Stimulated activated CD4-positive, alpha-beta T cell treated with anti-CD3 and anti-CD28 coated beads, Interleukin-4, amount 100 ng/mL, for 48 hours (primary cell): ENCODE measurements at places on chromosomes 4 and X.

DNA sequence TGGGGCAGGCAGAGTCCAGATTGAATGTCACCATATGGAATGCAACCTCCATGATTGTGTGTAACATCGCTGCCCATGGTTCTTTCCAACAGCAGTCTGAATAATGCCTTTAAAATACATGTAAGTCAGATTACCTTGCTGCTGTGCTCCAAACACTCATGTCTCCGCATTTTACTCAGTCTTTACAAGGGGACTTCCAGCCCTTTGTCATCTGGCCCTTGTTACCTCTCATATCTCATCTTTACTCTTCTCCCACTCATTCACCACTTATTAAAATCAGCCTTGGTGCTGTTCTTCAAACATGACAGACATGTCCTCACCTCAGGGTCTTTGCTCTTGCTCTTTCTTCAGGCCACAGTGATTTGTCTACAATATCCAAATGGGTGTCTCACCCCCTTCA lies 200.4 kb upstream of the GYPA start:
- DNase-seq, result no peak

GRCh38 chrX:56995271-56995994 lies at the start of gene SPIN3:
Gene SPIN3 (minus strand): TSS chrX:56995541. CDS start chrX:56994947, 594 bp downstream.
- peak; percentile 71 for DNase-seq

- no peak for DNase-seq
Measured at GRCh38 chr4:108850219-108850649, 87.4 kb upstream of the ETNPPL start.

DNA sequence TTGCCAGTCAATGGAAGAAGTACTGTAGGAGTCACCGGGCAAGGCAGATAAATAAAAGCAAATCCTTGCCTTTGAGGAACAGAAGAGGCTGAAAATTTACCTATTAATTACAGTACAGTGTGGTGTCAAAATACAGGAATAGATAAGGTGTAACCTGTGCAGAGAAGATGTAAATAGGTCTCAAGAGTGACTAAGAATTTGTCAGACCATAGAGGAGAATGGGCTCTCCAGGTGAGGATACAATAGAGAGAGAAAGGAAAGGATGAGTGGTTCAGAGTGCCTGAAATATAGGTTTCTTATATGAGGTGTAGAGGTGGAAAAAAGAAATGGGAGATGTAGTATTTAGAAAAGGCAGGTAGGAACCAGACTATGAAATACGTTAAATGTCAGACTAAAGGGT lies 801 bp upstream of the ZC4H2 start:
- DNase-seq, result no peak

DNA sequence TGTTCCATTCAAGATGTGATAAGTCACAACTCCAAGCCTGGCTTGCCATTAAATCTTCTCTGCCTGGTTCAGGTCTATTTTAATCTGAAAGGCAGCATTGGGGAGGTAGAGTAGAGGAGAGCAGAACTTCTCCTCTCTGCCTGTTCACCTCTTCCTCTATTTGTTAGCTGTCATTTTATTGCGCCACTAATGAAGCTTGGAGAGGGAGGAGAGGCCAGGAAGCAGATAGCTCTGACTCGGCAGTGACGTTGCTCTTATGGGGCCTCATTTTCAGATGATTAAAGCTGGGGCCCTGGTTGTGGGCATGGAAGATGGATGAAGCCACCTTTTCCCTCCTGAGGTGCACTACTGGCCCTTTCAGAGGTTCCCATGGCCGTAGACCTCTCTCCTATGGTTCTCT lies 207.3 kb downstream of the MID1IP1 start:
- no peak for DNase-seq

GRCh38 chr4:101953949-101954348 lies 163.4 kb downstream of the BANK1 start:
- no peak for DNase-seq

DNA sequence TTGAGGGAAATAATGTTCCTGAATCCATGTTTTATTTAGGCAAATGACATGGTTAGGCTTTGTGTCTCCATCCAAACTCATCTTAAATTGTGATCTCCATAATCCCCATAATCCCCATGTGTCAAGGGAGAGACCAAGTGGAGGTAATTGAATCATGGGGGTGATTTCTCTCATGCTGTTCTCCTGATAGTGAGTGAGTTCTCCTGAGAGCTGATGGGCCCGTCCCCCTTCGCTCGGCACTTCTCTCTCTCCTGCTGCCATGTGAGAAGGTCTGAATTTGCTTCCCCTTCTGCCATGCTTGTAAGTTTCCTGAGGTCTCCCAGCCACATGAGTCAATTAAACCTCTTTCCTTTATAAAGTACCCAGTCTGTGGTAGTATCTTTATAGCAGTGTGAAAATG lies 563.0 kb upstream of the NR3C2 start:
- DNase-seq, result no peak

GRCh38 chrX:769796-770195 lies 139.2 kb downstream of the SHOX start:
- DNase-seq, result no peak

DNA sequence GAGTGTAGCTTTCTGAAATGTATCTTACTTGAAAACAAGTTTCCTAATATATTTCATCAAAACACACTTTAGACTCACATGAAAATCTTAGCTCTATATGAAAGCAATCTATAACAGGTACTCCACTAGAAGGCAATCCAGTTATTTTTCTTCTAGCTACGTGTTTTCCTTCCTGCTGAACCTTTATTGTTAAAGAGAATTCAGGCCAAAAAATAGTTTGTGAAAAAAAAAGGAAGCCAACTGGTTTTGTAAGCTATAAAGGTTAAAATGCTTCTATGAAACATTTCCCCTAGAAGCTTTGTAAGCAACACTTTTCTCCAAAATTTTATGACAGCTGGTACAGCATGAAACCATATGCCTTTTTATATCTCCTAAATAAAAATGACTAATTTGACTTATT lies 304.7 kb upstream of the DIAPH2 start:
- DNase-seq, result no peak

- DNase-seq, result no peak
Measured at GRCh38 chrX:38664285-38664684, 102.9 kb downstream of the TSPAN7 start.

DNA sequence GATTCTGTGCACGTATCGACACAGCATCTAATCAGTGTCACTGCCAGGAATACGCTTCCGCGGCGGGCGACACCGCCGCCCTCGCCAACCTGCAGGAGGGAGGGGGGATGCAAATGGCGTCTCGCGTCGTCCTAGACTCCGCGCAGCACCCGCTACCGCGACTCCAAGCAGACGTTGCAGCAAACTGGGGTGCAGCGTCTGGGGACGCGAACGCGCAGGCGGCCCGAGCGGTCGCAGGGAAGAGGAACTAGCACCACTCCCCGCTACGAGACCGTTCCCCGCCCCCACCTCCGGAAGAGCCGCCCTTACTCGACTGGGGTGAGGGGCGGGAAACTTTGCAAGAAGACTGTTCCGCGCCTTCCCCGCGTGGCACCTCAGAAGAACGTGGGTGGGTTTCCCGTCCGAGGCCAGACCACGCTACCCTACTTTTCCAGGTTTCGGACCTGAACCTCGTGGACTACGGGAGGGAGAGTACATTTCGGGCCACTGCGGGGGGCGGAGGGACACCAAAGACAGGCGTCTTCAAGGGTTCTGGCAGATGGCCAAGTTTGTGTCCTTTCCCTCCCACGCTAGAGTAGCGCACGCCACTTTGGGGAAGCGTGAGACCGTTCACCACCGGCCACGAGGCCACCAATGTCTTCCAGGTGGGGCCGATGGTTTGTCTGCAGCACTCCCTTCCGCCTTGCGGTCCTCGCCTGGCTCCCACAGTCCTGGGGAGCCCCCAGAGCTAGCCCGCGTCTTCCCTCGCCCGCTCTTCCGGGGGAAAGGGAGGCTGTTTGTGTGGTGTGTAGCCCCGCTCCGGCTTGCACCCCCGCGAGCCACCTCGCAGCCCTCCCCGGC lies 78.0 kb upstream of the BCOR start:
- peak; percentile 60 for DNase-seq

GRCh38 chrX:134460862-134461220 lies 876 bp downstream of the HPRT1 start:
- DNase-seq, result no peak

- no peak for DNase-seq
Measured at GRCh38 chr4:149630064-149630463, 185.6 kb downstream of the IQCM start.

GRCh38 chr4:1315306-1315705 lies 25.6 kb downstream of the MAEA start:
- no peak for DNase-seq

- DNase-seq, result no peak
Measured at GRCh38 chr4:128832243-128832625, 22.7 kb downstream of the JADE1 start.

DNA sequence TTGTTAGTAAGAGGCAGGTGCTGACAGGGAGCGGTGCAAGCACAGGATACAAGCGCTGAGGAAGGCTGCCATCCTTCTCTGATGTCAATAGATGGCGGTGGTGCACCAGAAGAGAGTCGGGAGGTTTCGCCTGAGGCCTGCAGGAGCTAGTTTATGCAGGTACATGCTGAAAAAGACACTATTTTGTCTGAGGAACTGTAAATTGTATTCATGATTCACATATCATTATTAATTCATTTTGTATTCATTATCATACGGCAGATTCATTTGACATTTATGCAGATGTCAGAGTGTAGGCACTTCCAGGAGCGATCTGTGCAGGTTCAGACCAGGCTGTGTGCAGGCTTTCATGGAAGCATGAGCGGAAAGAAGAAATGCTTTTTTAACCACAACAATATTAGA lies 824.0 kb downstream of the STIM2 start:
- DNase-seq, result peak; percentile 6

DNA sequence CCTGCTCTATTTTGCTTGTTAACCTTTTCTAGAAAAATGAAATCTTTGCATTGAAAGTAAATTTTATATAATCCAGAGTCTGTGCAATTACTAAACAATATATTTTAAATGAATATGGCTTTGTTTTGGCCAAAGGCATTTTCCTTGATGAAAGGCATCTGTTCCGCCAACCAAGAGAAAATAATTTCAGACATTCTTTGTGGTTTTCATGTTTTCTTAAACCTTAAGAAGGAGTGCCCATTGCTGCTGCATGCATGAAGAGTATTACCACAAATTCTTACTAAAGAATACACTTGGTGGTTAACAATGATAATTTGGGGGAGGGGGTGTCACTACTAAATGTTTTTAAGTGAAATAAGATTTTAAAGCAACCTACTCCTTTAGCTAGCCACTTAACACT lies 2.7 kb upstream of the PDGFC start:
- no peak for DNase-seq

- DNase-seq, result no peak
Measured at GRCh38 chrX:30865015-30865414, 24.0 kb downstream of the TAB3 start.

GRCh38 chr4:111027526-111027925 lies 404.6 kb upstream of the PITX2 start:
- DNase-seq, result no peak

- DNase-seq, result no peak
Measured at GRCh38 chr4:153809916-153810810, 21.3 kb upstream of the SFRP2 start.

- DNase-seq, result no peak
Measured at GRCh38 chrX:69028006-69028760, 137.1 kb downstream of the PJA1 start.

DNA sequence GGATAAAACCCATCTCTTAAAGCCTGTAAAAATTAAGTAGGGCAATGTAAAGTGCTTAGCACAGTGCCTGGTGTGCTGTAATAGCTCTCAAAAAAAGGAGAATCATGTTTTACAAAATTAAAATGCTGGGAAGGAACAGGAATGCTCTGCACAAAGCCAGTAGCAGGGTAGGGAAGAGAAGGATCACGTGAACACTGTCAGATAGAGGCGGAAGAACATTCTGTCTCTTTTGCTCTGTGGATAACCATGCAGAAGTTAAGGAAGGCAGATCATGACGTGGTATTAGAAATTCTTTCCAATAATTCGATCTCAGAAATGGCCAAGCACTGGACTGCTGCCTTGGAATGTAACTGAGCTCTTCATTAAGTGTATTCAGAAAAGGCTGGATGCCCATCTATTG lies 136.2 kb upstream of the PDLIM3 start:
- no peak for DNase-seq

GRCh38 chr4:39102297-39102696 lies 40.3 kb downstream of the KLHL5 start:
- DNase-seq, result no peak

DNA sequence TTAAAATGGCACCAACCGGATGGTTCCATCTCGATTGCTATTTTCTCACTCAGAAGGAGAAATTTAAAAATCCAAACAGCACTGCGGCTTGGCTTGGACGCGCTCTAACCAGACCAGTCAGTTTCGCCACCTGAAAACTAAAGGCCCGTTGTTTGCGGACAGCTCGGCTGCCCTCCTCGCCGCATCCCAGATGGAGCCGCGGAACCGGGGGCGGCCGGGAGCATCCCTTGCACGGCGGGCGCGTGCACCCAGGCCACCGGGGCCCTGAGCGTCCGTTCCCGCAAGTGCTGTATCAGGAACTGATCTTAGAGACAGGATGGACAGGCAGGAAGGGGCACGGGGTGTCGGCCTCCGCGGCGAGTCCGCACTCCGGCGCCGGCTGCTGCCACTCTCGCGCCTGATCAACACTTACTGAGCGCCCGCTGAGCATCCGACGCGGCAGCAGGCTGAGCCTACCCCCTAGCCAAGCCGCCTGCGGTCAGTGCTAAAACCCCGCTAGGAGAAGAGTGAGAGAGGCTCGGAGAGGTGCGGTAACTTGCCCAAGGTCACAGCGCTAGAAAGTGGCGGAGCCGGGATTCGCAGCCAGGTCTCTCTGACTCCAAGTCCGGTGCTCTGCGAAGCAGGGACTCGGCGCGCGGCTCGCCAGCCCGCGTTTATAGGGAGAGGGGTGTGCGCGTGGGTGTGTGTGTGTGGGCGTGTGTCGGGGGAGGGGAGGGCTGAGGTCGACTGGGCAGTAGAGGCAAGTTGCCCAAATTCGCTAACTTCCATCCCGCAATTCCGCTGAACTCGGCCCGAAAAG lies at the start of gene CITED1:
Gene CITED1, minus strand, starts transcription at position 629 of the 799 bp plus-strand sequence. CDS start 3,045 bp downstream, outside the sequence.
- no peak for DNase-seq

- no peak for DNase-seq
Measured at GRCh38 chr4:32117693-32118092, 1397.5 kb downstream of the PCDH7 start.

DNA sequence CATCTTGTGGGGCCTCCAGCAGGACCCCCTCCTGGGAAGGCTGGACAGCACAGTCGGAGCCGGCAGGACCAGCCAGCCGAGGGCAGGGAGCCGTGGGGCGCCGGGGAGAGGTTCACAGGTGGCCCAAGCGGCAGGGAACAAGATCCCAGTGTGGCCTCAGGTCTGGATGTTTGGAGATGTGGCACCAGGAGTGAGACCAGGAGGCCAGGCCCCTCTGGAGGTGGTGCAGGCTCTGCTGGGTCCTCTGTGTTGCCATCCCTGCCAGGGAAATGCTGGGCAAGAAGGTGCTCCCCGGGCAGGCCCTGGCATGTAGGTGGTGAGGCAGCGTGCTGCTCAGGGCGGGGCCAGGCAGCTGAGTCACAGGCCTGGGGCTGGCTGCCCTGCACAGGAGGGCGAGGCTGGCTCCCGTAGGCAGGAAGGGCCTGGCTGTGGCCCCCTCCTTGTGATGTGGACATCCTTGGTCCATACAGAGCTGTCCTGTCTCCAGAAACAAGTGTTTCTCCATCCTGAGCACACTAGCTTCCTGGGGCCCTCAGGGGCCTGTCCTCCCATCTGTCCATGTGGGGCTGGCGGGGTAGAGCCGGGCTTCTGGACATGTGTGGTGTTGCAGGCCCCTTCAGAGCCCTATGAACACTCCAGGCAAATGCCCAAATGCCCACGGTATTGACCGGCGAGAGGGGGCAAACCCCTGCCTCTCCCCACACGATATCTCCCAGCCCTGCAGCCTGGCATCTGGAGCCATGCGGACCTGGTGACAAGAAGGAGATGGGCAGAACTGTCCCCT lies 4.8 kb upstream of the HGFAC start:
- DNase-seq, result peak; percentile 12

GRCh38 chr4:114043116-114043515 lies 63.7 kb upstream of the ARSJ start:
- no peak for DNase-seq
